ENCODE measurements at places on chromosomes 4 and X.

GRCh38 chrX:70635669-70636068 is 191.0 kb downstream of the DLG3 start:
- DNase-seq = no peak

GRCh38 chr4:33184657-33185290 is 2464.6 kb downstream of the PCDH7 start:
- DNase-seq = no peak

- no peak for DNase-seq
These were observed 114.1 kb downstream of the GLUD2 start for GRCh38 chrX:121161501-121161933.

- DNase-seq = peak; percentile 58
These were observed 14.4 kb downstream of the BCOR start for GRCh38 chrX:40083120-40083978.

GRCh38 chr4:141329174-141329569 is 108.5 kb downstream of the ZNF330 start:
- DNase-seq = no peak

DNA sequence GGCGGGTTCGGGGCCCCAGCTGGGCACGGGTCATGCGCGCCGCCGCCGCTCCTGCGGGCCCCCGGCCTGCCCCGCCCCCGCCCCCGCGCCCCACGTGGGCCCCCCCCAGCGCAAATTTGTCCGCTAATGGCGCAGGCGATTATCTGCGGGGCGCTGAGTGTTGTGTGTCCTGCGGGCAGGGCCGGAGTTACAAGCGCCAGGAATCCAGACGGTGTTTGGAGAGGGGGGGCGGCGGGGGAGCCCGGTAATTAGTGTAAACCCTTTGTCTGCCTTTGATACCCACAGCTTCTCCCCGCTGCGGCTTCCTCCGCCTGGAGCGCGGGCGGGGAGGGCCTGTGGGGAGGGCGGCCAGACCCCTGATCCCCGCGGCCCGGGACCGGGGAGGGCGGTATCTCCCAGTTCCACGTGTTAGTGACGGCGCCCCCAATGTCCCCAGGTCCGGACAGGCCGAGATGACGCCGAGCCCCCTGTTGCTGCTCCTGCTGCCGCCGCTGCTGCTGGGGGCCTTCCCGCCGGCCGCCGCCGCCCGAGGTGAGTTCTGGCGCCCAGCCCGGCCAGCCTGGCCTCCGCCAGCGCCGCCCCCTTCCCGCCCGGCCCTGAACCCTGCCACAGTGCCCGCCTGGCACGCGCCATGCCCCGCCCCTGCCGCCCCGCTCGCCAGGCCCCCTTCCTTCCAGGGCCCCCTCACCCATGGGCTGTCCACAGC is 761 bp downstream of the FGFRL1 start:
- DNase-seq = peak; percentile 68

DNA sequence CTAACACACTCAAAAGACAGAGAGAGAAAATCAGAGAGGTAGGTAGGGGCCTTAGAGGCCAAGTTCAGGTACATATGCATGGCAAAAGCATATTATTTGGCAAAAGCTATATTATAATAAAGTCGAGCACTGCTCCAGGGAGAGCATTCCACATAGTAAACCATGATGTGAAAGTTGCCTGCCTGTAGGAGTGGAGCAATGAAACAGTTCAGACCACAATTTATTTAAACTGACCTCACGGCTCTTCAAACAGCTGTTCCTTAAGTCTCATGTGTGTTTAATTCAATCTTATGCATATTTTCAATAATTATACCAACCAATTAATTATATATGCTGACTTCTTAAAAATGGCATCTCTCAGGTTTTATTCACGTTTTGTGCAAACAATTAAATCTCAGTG is 3.3 kb downstream of the RFC1 start:
- no peak for DNase-seq

- no peak for DNase-seq
These were observed 113.4 kb downstream of the PJA1 start for GRCh38 chrX:69051901-69052300.

DNA sequence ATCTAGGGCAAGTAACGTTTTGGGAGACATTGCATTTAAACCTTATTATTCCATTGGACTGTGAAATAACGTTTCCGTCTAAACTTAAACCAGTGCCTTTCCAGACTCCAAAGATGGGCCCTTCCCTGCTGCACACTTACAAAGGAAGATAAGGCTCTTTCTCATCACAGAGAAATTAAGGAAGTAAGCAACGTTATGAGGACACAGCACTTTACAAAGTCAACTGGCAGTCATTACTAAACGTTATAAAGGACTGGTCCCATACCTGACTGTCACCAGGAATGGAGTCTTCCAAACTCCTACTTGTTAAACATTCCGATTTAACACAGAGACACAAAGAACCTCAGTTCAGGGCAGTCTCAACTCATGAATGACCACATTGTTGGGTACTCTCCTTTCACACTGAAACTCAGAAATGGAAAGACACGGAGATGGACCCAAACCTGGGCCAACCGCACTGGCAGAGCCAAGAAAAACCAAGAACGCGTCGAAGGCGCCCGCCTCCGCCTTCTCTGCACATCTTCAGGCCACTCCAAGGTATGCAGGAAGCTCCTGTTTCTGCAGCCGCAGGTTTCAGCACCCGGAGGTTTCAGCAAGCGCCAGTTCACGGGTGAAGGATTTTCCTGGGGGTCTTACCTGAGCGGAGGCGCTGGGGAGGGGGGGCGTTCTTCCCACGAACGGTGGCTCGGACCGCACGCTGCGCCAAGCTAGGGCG is 670 bp downstream of the PAPSS1 start:
- no peak for DNase-seq

- no peak for DNase-seq
These were observed 185.9 kb downstream of the STK32B start for GRCh38 chr4:5237086-5237660.

DNA sequence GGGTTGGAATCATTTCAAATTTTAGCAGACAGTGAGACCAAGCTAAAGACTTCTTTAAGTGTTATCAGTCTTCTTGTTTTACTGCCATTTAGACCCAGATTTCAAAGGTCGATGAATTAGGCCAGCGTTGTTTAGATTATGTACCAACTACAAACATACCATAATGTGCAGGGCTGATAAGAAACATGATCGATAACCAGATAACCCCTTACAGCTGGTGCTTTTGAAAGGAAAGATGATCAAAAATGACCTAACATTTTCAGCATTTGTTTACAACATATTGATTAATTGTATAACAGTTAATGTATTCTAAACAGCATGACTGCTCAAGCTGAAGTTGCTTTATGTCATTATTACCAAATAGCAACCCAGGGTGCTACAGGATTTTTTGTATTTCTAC is 400.4 kb upstream of the FAM241A start:
- no peak for DNase-seq

- DNase-seq = no peak
These were observed 370.7 kb downstream of the GPAT3 start for GRCh38 chr4:83906561-83906960.

GRCh38 chr4:960636-961350 is 12.6 kb downstream of the DGKQ start:
- no peak for DNase-seq

GRCh38 chr4:31548823-31549222 is 828.7 kb downstream of the PCDH7 start:
- DNase-seq = no peak

DNA sequence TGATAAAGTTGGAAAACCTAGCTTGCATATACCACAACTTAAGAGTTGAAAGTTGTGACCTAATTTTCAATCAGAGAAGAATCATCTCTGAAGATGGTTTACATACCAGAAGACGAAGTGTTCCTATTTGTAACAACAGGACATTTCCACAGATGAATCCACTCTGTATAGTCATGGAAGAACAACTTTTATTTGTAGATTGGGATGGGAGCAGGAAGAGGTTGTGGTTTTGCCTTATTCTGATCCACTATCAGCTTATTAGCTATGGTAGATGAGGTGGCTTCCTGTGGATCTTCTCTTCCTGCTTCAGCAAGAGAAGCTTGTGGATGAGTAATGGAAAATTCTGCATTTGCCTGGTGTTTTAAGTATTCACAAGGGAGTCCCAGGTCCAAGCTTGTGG is 18.6 kb upstream of the SUPT20HL1 start:
- no peak for DNase-seq

- DNase-seq = no peak
These were observed 26.3 kb upstream of the ACTRT1 start for GRCh38 chrX:128078545-128078944.

GRCh38 chr4:65600656-65601055 is 69.6 kb downstream of the EPHA5 start:
- DNase-seq = no peak

DNA sequence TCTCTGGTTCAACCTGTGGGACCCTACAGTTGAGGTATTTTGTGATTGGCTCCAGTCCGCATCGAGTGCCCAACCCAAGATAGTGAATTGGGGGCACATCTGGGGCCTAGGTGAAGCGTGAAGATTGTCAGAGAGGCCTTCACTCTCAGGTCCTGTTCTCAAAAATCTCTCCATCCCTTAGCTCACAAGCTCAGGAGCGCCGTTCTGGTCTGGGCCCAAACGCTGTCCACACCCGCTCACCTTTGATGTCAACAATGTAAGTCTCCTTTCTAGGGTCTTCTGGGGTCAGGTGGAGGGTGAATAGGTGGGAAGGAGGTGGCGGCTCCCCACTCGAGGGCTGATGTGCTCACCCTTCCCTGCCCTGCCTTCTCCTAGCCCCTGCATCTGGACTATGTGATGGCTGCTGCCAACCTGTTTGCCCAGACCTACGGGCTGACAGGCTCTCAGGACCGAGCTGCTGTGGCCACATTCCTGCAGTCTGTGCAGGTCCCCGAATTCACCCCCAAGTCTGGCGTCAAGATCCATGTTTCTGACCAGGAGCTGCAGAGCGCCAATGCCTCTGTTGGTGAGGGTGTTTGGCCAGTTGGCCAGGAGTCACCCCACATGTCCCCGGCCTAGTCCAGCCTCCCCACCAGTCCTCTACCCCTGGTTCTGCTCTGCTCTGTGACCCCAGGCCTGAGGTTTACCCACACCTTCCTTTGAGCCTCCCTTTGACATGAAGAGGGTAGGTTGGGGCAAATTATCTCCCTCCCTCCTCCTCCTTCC is 7.6 kb upstream of the CDK16 start:
- no peak for DNase-seq

DNA sequence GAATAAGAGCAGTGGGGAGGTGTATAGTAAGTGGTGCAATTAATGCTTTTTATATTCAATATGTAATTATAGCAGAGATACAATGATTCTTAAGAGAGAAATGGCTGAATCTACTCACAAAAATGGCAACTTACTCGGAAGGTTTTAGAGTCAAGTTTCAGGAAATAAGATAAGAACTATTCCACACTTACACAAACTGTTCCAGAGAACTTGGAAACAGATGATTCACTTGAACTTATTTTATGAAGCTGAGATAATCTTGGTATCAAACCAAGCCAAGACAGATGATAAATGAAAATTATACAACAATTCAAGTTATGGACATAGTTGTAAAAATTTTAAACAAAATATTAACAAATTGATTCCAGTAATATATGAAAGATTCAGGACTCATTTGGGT is 311.3 kb upstream of the HS3ST1 start:
- no peak for DNase-seq

DNA sequence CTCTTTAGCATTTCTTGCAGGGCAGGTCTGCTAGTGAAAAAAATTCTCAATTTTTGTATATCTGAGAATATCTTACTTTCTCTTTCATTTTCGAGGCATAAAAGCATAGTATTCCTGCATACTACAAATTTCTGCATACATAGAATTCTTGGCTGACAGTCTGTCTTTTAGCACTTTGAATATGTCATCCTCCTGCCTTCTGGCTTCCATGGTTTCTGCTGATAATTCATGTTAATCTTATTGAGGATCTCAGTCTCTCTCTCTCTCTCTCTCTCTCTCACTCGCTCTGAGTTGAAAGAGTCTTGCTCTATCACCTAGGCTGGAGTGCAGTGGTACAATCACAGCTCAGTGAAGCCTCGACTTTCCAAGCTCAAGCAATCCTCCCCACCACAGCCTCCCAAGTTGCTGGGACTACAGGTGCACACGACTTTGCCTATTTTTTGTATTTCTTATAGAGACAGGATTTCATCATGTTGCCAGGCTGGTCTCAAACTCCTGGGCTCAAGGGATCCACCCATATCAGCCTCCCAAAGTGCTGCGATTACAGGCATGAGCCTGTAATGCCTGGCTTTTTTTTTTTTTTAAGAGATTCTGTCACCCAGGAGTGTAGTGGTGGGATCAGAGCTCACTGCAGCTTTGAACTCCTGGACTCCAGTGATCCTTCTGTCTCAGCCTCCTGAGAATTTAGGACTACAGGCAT is 161.3 kb downstream of the FNIP2 start:
- DNase-seq = no peak

DNA sequence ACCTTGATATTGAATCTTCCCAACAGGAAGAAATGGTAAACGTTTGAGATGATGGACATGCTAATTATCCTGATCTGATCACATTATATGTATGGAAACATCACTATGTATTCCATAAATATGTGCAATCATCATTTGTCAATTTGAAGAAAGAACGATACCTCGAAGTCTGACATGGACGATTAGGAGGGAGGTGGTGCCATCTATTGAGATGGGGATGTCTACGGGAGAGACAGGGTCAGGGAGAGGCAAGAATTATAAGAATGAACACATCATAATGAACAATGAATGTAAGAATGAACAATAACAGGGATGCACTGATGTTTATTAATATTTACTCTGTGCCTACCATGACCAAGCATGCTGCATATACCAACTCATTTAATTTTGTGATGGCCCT is 93.7 kb upstream of the SOD3 start:
- DNase-seq = no peak

- DNase-seq = no peak
These were observed 134.8 kb upstream of the LDB2 start for GRCh38 chr4:17033025-17033767.

GRCh38 chr4:37719021-37719420 is 32.8 kb upstream of the RELL1 start:
- no peak for DNase-seq

GRCh38 chrX:103151799-103152198 is 58.9 kb upstream of the NXF3 start:
- DNase-seq = no peak

- DNase-seq = no peak
These were observed 56.0 kb upstream of the PGK1 start for GRCh38 chrX:78048052-78048451.

- DNase-seq = no peak
These were observed 725.7 kb upstream of the TENM3 start for GRCh38 chr4:181517491-181517890.

GRCh38 chr4:149466446-149466845 is 349.2 kb downstream of the IQCM start:
- DNase-seq = no peak

DNA sequence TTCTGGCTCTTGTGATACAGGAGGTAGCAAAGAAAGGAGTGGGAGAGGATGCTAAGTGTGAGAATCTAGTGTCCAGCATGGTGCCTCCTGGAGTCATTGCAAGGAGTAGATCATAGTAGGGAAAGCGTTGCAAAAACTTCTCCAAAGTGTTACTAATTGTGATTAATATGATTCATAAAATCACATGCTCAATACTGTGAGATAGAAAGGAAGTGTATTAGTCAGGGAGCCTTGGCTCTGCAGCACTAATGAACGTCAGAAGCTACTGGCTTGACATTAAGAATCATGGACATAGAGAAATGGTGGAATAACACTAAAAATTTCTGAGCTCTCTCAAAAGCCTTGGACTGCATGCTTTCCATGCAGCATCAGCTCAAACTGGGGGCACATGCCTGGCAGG is 299.1 kb downstream of the EVC2 start:
- DNase-seq = no peak

- DNase-seq = no peak
These were observed 320.6 kb downstream of the ARHGAP10 start for GRCh38 chr4:148052448-148052847.

- DNase-seq = peak; percentile 51
These were observed 144.5 kb downstream of the APBB2 start for GRCh38 chr4:41069838-41070237.

- no peak for DNase-seq
These were observed 83.9 kb downstream of the POLA1 start for GRCh38 chrX:24777660-24778059.

All from retina (tissue), 1 donor.